ACHN (cell line): ENCODE measurements at places on chromosomes 16 and 17.

DNA sequence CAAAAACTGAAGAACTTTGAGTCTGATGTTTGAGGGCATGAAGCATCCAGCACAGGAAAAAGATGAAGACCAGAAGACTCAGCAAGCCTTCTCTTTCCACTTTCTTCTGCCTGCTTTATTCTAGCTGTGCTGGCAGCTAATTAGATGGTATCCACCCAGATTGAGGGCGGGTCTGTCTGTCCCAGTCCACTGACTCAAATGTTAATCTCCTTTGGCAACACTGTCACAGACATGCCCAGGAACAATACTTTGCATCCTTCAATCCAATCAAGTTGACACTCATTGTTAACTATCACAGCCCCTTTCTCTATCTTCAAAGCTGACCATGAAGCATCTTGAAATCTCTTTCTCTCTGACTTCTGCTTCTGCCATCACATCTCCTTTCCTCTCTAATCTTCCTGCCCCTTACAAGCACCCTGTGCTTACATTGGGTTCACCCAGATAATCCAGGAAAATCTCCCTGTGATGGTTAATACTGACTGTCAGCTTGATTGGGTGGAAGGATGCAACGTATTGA is 115.9 kb upstream of the CDH13 start:
- no peak for DNase-seq

GRCh38 chr16:12531937-12532336 is 271.8 kb downstream of the CPPED1 start:
- DNase-seq, result no peak

DNA sequence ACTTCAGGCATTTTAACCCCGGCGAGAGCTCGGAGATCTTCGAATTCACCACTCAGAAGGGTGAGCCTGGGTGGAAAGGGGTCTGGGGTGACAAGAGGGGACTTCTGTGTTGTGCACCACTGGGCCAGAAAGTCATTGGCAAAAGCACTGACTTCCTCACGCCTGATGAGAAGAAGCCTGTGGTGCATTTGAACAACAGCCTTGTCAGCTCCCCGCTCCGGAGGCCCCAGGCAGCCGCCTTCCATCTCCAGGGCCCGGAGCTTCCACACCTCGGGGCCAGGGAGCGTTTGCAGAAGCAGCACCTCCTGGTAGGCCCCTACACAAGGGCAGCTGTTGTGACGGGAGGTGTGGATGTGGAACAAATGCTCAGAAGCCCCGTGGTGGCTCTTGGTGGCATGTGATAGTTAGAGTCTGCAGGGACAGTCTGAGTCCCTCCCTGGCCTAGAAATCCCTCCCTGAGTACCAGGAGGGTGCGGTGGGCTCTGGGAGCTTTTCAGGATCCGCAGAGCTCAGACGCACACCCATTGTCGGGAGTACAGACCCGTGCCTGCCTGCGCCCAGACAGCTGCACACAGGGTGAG is 9.7 kb downstream of the CACNG1 start:
- DNase-seq, result no peak

DNA sequence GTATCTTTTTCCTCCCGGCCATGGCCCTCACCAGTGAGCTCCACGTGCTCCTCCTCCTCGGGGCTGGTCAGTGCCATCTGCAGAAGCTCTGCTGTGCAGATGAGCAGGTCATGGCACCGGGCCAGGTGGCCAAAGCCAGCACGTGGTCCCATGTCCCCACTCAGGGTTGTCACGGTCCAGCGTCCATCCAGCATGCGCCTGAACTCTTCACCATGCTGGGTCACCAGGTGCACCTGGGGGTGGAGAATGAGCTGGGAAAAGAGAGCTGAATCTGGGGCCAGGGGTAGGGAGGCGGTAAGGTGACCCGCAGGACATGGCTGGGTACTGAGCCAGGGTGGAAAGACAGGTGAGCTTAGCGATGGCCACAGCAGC is 1.3 kb downstream of the DHX58 start:
- peak; percentile 14 for DNase-seq

- peak; percentile 70 for DNase-seq
Observed at GRCh38 chr17:82236142-82236971, 7.5 kb downstream of the SLC16A3 start.

DNA sequence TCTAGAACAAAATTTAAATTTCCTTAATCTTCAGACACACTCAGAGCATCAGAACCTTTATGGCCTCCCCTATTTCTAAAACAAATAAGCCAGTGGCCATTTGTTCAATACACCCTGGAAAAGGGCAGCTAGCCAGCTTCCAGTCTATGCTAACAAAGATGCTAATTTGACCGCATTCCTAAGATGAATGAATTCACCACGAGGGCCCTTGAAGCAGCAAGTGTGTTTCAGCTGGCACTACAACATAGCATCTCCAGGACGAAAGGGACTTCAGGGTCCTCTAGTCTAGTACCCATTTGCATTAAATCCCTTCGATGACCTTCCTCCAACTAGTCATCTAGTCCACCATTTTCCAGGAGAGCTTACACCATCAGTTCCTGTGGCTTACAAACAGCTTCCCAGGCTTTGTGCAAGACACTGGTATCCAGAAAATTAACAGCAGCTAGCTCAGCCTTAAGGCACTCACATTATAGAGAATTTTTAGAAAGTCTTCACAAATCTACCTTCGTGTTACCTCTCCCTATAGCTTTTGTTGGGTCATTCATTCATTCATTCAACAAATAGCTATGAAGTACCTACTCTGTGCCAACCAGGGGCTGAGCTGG is 10.9 kb downstream of the KRT37 start:
- DNase-seq, result no peak

DNA sequence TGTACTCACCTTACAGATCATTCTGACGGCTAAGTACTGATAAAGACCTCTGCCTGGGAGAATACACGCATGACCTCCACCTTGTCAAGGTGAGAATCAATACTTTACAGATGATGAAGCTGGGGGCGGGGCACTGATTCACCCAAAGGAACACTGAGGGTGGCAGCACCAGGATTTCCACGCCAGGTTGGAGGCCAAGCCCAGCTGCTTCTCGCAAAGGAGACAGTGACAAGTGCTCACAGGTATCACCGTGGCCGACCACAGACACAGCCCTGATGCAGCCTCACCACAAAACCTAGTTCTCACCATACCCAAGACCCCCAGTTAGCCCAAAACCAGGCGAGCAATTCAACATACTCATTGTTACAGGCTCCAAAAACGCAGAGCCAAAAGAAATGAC is 434.2 kb downstream of the SOX9 start:
- DNase-seq, result no peak

- DNase-seq, result no peak
Observed at GRCh38 chr16:15053904-15054303, 2.0 kb downstream of the NTAN1 start.

DNA sequence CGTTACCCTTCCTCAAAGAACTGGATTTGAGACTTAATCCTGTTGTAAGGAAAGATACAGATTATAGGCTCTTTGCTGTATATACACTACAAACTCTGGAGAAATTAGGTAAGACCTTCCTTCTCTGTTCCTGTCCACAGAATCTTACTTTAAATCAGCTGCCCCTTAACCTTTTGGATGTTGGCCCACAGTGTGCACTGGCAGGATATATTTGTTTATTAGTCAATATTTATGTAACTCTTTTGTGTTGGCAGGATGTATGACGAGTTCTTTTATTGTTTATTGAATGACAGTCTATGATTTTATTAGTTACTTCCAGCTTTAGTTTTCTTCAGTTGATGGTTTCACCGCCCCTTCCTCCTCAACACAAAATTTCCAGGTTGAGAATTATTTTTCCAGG is 19.7 kb downstream of the LRRC36 start:
- no peak for DNase-seq

DNA sequence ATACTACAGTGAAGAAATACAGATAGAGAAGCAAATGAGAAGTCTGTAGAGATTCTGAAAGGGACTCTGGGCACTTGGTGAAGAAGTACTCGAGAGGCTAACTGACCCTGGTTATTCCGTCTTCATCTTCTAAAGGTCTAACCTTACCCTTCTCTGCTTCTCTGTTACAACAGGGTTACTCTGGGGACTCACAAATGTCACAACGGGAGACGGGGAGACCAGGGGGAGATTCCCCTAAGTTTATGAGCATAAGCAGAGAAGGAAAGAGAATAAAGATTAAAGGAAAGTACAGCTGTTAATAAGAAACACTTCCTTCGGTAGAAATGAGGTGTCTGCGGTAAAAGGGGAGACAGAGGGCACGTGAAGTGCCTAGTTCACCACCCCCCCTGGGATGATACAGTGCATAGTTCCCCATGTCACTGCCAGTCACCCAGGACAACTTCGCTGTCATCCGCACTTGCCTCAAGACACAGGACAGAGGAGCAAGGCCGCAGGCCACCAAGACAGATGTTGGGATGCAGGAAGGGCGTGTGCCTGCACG is 75.2 kb upstream of the TRAP1 start:
- DNase-seq, result no peak
